Brain (organoid and tissue), 16 donors: ENCODE measurements at places on chromosomes 16 and 17. TPM values are rescaled to one million over a fixed set of nuclear protein-coding genes. Genes with fewer than 3 reads are reported as not detected.
A peak's percentile ranks its signal among the peaks of the same experiment; 100 is the strongest.

DNA sequence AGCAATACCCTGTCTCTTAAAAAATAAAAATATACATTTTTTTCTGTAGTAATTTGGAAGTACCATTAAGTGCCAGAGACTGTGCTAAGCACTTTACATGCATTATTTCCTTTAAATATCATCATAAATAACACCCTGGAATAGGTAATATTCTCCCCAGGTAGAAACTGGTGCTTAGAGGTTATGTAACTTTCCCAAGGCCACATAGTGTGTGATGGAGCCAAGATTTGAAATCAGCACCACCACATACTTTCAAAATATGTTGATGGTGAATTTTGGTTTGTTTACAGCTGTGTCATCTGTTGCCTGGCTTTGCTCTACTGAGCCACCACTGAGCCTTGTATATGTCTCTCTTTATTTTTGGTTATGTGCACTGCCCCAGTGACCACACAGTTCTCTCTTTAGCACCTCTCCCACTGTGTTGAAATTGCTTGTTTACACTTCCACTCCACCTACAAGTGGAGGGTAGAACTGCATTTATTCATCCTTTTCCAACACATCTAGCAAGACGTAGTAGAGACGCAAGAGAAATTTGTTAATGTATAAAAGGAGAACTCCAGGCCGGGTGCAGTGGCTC is 19.0 kb upstream of the NBR1 start:
- DNase-seq, result no peak

Gene GPR142
- polyA plus RNA-seq, result 0.51 TPM

- DNase-seq, result no peak
Measured at GRCh38 chr17:27207073-27207513, 86.8 kb upstream of the WSB1 start.

Gene FBXL19
- polyA plus RNA-seq, result 24.3 TPM

GRCh38 chr17:2335726-2336214 is 487 bp downstream of the TSR1 start:
- DNase-seq, result no peak

GRCh38 chr16:73179705-73180331 is 131.9 kb upstream of the ZFHX3 start:
- peak; percentile 51 for DNase-seq

DNA sequence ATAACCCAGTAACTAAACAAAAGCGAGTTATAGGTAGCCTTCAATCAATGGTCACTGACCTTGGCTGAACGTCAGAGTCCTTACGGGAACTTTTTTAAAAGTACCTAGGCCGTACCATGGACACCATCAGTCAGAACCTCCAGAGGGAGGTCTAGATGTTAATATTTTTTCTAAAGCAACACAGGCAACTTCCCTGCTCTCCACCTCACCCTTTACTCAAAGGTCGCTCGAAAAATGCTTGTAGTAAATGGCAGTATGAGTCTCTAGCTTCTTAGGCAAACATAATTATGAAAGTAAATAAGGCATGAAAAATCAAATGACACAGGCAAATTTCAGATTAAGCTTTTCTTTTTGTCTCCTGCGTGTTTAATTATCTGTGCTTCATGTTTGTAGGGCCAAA is 82.1 kb downstream of the SLC39A11 start:
- no peak for DNase-seq

DNA sequence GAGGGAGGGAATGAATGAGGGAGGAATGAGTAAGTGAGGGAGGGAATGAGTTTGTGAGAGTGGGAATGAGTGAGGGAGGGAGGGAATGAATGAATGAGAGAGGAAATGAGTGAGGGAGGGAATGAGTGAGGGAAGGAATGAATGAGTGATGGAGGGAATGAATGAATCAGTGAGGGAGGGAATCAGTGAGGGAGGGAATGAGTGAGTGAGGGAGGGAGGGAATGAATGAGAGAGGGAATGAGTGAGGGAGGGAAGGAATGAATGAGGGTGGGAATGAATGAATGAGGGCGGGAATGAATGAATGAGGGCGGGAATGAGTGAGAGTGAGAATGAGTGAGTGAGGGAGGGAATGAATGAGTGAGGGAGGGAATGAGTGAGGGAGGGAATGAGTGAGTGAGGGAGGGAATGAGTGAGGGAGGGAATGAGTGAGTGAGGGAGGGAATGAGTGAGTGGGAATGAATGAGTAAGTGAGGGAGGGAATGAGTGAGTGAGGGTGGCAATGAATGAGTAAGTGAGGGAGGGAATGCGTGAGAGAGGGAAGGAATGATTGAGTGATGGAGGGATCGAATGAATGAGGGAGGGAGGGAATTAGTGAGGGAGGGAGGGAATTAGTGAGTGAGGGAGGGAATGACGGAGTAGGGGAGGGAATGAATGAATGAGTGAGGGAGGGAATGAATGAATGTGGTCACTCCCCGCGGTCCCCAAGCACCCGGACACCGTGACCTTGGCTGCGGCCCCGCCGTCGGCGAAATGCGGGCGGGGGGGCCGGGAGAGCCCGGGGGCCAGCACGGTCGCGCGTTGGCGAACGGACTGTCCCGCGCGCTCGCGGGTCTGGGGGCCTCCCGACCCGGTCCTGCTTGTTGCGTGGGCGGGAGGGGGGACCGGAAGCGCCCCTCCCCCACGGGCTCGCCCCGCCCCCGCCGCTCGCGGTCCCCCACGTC is 1.1 kb upstream of the UBE2I start:
- DNase-seq, result no peak
